ENCODE measurements at places on chromosomes 7 and 10.

- DNase-seq, result no peak
These were observed 97.4 kb upstream of the GPR26 start for GRCh38 chr10:123568751-123569150.

- peak; percentile 34 for DNase-seq
These were observed 156.9 kb downstream of the EBF3 start for GRCh38 chr10:129807211-129807610.

DNA sequence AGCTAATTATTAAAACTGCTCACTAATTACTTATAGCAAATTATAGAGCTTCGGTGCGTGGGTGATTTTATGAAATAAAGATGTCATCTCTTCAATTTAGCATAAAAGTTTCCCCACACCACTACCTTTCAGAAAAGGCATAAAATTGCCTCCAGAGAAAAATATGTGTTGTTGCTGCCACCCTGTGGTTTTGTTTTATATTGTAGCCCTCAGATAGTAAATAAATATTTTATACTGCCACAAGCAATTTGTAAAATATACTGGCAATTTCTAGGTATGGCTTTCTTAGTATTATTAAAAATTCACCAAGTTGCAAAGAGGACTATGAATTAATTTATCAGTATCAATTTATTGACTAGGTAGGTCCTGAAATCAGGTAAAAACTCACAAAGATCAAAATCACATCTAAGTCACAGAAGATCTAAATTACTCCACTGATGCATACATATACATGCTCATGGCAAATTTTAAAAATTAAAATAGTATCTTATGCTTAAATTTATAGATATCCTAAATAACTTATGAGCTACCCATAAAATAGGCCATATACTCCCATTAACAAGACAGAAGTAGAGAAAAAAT, 26.5 kb downstream of the ASNS start:
- DNase-seq, result no peak

DNA sequence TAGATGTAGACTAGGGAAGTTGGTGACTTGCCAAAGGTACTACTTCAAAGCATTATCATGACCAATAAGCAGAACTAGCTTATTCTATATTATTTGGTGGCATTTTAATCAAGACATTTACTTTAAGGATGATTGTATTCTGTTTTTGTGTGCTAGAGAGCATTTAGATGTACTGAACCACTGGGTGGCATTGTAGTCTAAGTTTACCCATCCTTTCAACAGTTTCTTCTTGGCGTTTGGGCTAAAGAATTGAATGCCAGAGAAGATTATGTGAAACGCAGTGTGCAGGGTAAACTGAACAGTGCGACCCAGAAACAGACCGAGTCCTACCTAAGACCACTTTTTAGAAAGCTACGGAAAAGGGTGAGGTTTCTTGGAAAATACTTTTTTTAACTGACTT, 26.8 kb downstream of the PRPF18 start:
- no peak for DNase-seq

DNA sequence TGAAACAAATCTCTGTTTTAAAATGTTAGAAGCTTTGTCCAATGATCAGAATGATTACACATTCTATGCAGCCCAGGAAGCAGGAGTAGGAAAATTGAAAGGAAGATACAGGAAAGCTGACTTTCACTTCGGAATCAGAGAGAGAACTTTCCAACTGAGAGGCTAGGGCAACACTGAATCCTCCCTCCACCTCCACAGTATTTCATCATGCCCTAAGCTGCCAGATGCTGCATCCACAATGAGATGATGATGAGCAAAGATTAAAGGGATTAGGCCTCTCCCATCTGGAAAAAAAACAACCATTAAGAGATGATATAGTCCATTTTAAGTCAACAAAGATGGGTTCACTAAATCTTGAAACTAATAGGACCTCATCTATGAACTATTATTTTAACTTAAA, 215.6 kb downstream of the GPR37 start:
- no peak for DNase-seq

GRCh38 chr10:76049581-76050290, 618.3 kb downstream of the LRMDA start:
- no peak for DNase-seq

DNA sequence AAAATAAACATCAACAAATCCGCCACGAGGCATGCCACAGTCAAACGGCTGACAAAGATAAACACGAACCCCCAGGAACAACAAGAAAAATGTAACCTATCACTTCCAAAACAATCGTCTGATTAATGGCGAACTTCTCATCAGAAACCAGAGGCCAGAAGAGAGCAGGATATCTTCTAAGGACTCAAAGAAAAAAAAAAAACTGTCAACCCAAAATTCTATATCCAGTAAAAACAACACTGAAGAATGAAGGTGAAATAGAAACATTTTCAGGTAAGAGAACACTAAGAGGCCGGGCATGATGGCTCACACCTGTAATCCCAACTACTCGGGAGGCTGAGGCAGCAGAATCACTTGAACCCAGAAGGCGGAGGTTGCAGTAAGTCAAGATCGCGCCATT, 54.3 kb downstream of the SLC29A4 start:
- DNase-seq, result no peak

GRCh38 chr7:119545118-119545517, 727.9 kb upstream of the KCND2 start:
- DNase-seq, result no peak

DNA sequence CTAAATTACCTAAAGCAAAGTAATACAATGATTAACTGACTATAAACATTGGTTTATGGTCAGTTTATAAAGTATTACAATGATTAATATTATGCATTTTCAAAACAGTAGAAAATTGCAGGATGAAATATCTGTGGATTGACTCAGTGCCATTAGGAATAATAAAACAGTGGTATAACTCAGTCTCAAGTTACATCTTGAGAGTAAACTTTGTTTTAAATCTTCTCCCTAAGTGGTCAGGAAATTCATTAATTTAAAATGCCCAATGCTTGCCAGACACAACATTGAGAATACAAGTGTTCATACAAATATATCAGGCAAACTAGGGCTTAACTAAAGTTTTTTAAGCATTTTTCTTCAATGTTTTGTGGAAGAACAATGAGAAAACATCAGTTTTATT, 257.8 kb downstream of the ETV1 start:
- no peak for DNase-seq

- DNase-seq, result no peak
These were observed 33.9 kb downstream of the ASB13 start for GRCh38 chr10:5632446-5632845.

GRCh38 chr7:593324-594115, 73.9 kb upstream of the PDGFA start:
- no peak for DNase-seq

- no peak for DNase-seq
These were observed 186.4 kb downstream of the LRRC4 start for GRCh38 chr7:127844707-127845331.

GRCh38 chr10:61130366-61130765, 186.4 kb upstream of the RHOBTB1 start:
- no peak for DNase-seq

- no peak for DNase-seq
These were observed 197.3 kb upstream of the PLXNA4 start for GRCh38 chr7:132773527-132773956.

DNA sequence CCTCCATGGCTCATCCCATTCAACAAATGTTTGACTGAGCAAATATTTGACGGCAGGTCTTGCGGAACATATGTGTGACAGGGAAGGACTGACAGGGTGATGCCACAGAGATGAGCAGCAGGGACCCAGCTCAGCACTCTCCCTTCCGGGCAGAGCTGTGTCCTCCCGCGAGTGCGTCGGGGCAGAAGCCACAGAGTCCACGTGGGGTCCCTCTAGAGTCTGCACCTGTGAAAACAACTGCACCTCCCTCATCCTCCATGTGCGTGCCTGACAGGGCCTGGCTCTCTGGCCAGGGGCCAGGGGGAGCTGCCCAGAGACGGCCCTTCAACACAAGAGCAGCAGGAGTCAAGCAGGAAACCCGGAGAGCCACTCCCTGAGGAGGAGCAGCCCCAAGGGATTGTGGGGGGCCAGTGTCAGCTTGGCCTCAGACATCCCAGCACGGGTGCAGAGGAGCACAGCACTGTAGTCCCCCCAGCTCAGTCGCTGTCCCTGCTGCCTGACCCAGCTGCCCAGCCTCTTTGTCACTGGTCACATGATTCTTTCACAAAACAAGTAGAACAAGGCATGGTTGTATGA, 83.6 kb upstream of the TMEM72 start:
- DNase-seq, result no peak

Data from ecto neural progenitor cell (in vitro differentiated cells).